Hepatocyte (in vitro differentiated cells): ENCODE measurements at places on chromosomes 7 and 10. TPM values are rescaled to one million over a fixed set of nuclear protein-coding genes. Genes with fewer than 3 reads are reported as not detected.
A peak's percentile ranks its signal among the peaks of the same experiment; 100 is the strongest.

DNA sequence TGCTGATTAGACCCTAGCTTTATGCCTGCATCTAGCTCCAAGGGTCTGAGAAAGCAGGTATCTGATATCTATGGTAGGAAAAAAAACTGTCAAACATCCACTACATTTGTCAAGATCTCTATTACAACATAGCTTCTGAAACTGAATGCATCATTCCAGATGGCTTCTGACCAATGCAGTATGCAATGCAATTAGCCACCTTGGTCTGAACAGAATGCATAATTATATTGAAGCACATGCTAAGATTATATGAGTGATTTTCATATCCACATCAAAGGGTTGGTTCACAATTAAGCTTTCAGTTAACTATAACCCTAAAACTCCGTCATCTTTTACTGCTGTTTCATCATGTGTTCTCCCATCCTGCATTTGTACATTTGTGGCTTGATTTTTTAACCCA lies 271.4 kb downstream of the POLR1F start:
- DNase-seq: no peak
- H3K4me3 ChIP-seq: no peak overlapping the region
- H3K36me3 ChIP-seq: no peaks in the 10 kb centered on the region
- H3K4me1 ChIP-seq: no peaks in the 10 kb centered on the region
- no peak overlapping the region for H3K27ac ChIP-seq

- H3K27me3 ChIP-seq: no peaks in the 10 kb centered on the region
- H3K4me3 ChIP-seq: peak overlapping the region; percentile 90
- H3K36me3 ChIP-seq: no peaks in the 10 kb centered on the region
- H3K4me1 ChIP-seq: peaks cover 4% of the 10 kb centered on the region
- peak; percentile 74 for DNase-seq
Measured at GRCh38 chr7:29564496-29565223, 1.0 kb downstream of the PRR15 start.

DNA sequence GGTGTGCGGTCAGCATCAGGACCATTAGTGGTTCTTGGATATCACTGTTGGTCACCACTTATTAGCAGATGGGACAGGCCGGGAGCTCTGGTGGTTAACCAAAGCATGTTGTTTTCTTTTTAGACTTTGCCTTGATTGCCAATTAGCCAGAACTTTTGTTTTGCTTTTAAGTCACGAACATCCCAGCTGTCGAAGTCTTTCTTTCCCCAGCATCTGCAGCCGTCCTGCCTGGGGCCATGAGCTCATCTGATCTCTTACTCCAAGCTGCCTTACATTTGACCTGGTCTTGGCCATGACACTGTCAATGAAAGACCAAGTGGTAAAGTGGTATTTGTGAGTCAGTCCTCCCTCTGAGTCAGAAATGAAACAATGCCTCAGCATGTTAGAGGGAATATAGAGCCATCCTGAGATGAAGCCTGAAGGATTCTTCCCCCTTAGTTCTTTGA lies 53.9 kb upstream of the CREB5 start:
- no peak overlapping the region for H3K27ac ChIP-seq
- DNase-seq: no peak
- H3K4me3 ChIP-seq: no peak overlapping the region
- peaks cover 12% of the 10 kb centered on the region for H3K4me1 ChIP-seq

The DDC gene
- total RNA-seq: 56.1 and 58.0 TPM in 2 replicates

The GPR15LG gene
- 0.52 and 2.6 TPM in 2 replicates for total RNA-seq
